GM23248 (cell line): ENCODE measurements at places on chromosomes 6 and 20.
A peak's percentile ranks its signal among the peaks of the same experiment; 100 is the strongest.

- no peak for DNase-seq
These were observed 25.5 kb downstream of the NSFL1C start for GRCh38 chr20:1441133-1441532.

GRCh38 chr6:30060606-30061091 is 416 bp upstream of the POLR1H start:
- DNase-seq = peak; percentile 84

DNA sequence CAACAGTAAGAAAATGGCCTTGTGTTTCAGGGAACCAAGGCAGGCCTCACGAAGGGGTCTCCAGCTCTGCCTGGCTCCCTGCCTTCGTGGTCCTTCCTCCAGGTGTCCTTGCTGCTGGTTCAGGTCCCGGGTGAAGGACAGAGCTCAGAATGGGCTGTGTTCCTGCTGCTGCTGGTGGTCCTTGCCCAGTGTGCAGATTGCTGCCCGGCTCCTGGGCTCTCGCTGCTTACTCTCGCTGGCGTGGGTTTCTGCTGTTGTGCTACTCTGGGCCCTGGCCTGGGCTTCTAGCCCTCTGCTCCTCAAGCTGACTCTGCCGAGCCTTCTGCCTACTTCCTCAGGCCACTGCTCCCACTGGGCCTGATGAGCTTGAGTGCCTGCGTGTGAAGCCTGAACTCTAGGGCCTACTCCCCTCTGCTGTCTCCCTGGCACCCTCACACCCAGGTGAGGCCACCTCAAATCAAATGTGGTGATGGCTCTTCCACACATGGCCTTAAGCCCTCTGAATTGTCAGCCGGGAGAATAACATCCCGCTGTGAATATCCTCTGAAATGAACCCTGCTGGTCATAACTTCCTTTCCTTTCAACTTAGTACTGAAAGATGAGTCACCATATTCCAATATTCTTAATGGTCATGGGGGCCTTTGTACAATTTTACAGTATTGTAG is 171.6 kb downstream of the FOXC1 start:
- peak; percentile 5 for DNase-seq

GRCh38 chr20:40689100-40689942 is at the start of gene MAFB:
Gene MAFB (minus strand): TSS chr20:40689236. CDS start chr20:40688850, 386 bp downstream.
- DNase-seq = peak; percentile 98

DNA sequence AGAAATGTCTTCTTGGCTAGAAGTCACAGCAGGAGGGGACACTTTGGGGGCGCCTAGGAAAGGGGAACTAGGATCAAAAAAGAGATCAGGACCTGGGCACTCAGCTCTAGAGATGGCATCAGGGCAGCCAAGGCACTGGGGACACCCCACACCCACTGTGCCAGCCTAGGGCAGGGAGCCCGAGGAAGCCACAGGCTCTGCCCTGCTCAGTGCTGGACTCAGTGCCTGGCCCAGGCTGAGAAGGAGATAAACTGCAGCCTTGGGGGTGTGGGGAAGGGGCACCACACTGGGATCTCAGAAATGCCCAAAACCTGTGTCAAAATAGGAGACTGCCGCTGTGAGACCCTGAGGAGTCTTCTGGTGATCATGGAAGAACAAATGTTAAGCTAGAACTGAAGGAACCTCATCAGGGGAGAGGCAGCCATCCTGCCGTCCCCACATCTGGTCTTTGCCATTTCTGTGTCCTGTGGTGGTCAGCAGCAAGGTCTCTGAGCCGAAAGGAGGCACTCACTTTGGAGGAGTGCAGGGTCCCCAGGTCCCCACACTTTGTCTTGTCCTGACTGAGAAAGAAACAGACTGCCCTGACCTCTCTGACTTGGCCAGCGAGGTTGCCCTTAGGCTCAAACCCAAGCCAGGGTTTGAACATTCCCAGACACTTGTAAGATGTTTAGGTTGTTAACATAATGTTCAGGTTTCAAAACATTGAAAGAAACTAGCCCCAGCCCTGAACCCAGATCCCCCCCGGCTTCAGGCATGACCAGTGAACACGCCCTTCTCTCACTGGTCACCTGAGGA is 2.3 kb downstream of the ARFRP1 start:
- no peak for DNase-seq
